Fibroblast of skin of right quadriceps (primary cell): ENCODE measurements at places on chromosomes 13 and 19.
A peak's percentile ranks its signal among the peaks of the same experiment; 100 is the strongest.

- no peak for DNase-seq
Observed at GRCh38 chr19:660793-661426, 2.1 kb downstream of the RNF126 start.

- DNase-seq, result no peak
Observed at GRCh38 chr19:37975596-37976515, 68.8 kb downstream of the SIPA1L3 start.

DNA sequence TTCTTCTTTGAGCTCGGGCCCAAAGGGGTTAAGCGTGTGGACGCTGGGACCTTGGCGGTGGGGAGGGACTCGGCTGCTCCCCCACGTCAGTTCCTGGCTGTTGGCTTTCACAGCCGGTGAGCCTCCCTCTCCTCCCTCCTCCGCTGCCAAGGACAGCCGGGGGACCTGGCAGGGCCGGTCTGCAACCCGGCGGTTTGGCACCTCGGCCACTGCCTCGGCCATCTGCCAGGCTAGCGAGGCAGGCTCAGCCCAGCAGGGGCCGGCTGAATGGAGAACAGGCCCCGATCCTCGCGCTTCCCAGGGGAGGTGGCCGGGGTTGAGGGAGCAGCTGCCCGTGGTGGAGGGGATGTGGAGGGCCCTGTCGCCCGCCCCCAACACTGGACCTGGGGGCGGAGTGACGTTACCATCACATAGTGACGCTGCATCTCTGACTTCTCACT, 5.0 kb downstream of the TLE5 start:
- peak; percentile 26 for DNase-seq

- DNase-seq, result no peak
Observed at GRCh38 chr19:16465239-16465638, 6.5 kb downstream of the EPS15L1 start.

DNA sequence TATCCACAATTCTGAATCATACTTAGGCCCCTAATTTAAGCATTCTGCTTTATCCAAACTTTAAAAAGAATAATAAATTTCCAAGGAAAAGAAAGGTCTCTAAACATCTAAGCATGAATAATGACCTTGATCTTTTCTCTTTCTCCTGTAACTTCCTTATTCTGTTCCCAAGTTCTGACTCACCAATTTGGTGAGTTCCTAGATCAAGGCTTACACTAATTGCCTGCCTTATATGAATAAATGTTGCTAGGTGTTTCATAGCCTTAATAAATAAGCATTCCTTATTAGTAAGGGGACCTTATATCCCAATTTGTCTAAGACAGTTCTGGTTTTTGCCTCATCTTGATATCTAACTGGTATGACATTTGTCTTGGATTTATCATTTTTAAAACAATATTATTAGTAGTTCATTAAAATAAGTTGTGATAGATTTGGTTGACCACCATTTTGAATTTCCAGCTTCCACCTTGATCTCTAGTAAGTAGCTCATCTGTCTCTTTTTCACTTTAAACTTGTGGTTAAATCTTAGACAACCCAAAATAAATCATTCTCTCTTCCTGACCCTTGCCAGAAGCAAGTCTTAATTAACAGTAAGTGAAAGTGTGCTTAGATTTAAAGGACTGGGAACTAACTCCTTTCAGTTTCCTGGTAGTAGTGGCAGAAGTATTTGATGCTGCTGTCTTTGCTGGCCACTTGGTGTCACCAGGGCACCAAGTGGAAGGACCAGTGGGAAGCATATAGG, 121.2 kb upstream of the MLNR start:
- DNase-seq, result peak; percentile 7

- DNase-seq, result no peak
Observed at GRCh38 chr13:39326469-39327171, 276.4 kb downstream of the LHFPL6 start.

DNA sequence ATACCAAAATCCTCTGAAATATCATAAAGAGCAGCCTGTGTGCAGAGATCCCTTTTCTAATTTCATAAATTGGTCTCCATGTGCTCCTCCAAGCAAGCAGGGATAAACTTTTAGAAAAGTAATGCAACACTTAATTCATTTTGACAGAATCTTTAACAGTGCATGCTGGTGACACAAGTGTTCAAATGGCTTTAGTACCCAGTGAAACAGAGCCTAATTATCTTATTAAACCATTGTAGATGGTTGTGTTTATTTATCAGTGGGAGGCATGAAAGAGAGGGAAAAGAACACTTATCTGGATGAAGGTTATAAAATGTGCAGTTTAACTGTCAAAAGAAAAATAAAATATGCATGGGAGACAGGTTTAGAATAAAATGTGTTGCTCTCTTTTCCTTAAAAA, 945.0 kb upstream of the PCDH20 start:
- DNase-seq, result no peak

GRCh38 chr13:112704308-112705145, 14.7 kb downstream of the ATP11A start:
- DNase-seq, result no peak

- no peak for DNase-seq
Observed at GRCh38 chr13:67854990-67855389, 624.9 kb upstream of the PCDH9 start.

GRCh38 chr19:38853214-38853613, 3.4 kb upstream of the HNRNPL start:
- no peak for DNase-seq

DNA sequence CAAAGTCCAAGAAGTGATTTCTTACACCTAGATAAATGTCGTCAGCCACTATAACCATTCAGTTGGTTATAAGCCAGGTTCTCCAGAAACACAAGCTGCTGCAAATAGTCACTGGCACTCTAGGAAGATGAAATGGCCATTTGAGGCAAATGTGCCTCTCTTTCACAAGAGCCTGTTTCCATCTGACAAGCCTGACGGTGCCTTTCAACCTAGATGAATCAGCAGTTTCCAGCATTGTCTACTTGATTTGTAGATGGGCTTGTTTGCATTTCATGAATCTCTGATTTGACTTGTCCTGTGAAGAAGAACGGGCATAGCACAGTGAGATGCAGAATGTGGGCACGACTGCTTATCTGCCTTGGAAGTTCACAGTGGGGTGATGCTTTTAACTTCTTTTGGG, 327.2 kb downstream of the LMO7 start:
- no peak for DNase-seq

- no peak for DNase-seq
Observed at GRCh38 chr19:50500060-50500752, 10.8 kb downstream of the JOSD2 start.

- no peak for DNase-seq
Observed at GRCh38 chr19:31903979-31904378, 441.4 kb upstream of the ZNF507 start.

- no peak for DNase-seq
Observed at GRCh38 chr13:64054321-64054720, 2638.7 kb upstream of the PCDH20 start.

DNA sequence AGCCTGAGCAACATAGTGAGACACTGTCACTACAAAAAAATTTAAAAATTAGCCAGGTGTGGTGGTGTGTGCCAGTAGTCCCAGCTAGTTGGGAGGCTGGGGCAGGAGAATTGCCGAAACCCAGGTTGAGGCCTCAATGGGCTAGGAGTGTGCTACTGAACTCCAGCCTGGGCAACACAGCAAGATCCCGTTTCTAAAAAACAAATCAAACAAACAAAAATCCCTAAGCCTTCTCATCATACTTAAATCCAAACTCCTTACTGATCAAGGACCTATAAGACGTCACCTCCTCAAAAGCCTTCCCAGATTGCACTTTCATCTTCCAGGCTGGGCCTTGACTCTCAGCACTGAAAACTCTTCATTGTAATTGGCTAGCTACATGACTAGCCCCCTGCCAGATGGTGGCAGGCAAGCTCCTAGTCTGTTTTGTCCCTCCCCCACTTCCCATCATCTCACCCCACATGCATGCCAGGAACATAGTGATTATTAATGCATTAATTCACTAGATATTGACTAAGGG, 17.5 kb upstream of the NANOS3 start:
- peak; percentile 63 for DNase-seq

GRCh38 chr13:102091231-102091630, 310.6 kb downstream of the FGF14 start:
- DNase-seq, result no peak

GRCh38 chr19:55640043-55640576, 692 bp upstream of the ZNF580 start:
- DNase-seq, result peak; percentile 74

DNA sequence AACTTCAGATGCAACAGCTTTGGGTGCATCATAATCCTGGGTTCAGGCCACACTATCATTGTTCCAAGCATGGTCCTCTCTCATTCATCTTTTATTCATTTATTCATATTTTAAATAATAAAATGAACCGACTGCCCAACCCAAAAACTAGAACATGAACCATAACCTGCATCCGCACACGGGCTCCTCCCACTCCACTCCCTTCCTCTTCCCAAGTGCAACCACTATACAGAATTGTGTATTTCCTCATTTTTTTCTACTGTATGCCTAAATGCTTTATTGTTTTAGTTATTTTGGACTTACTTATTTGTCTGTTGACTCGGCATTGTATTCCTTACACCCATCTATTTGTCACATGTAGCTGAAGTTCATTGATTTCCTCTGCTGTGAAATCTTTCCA, 30.7 kb upstream of the POMP start:
- DNase-seq, result no peak

DNA sequence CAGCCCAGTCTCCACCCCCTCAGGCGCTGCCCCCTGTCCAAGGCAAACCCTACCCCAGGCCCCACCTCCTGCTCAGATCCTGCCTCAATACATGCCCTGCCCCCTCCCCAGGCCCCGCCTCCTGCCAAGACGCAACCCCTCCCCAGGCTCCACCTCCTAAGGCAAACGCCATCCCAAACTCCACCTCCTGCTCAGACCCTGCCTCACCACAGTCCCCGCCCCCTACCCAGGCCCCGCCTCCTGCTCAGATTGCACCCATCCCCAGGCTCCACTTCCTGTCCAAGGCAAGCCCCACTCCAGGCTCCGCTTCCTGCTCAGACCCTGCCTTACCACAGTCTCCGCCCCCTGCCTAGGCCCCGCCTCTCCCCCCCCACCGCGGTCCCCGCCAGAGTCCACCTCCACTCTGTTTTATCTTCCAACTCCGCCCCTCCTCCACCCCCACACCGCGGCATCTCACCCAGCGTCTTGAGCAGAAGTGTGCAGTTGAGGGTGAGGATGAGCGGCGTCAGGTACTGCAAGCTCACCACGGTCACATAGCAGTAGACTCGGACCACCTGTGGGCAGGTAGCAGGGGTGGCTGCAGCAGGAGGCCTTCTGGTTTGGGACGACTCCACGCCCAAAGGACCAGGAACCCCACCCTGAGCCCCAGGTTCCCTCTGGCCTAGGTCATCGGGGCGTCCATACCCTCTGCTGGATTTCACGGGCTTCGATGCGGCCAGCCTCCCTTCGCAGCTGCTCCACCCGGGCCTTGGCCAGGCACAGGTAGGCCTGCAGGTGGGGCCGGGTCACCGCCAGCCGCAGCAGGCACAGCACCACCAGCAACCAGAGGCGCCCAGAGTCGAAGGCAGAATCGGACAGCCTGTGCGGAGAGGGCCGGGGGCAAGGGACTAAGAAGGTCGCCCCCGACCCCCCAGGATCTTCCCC, 17.7 kb downstream of the TMEM161A start:
- peak; percentile 85 for DNase-seq

DNA sequence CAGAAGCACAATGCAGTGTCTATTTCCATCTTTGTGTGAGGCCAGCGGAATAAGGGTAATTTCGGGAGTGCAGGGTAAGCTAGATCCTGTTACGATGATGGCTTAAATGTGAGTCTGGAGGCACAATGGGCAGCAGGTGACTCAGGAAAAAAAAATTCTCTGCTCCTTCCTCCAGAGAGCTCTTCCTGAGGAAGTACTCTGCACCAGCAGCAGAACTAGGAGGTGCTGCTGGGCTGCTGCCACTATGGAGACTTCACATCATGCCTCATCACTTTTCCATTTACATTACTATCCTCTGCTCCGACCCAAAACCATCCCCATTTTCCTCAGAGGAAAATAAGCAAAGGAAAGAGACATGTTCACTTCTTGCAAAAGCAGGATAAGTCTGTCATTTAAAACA, 282.0 kb downstream of the DNAJC15 start:
- DNase-seq, result no peak

GRCh38 chr19:14004619-14005348, 1.3 kb downstream of the RFX1 start:
- DNase-seq, result no peak

DNA sequence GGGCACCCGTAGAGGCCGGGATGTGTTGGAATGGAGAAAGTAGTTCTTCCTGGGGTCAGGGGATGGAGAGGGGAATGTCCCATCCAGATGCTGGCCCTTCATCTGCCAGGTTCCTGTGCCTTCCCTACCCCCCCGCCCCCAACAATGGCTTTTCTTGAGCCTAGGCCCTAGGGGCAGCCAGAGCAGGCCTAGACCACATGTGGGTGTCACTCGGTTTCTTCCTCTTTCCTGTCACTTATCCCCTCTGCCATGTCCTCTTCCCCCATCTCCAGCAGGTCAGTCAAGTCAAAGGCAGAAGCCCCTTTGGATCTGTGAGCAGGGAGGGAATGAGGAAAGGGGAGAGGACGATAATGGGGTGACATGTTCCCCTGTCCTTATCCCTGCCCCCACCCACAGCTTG, 36.4 kb downstream of the LYL1 start:
- no peak for DNase-seq

GRCh38 chr19:39878398-39878797, 32.2 kb upstream of the FBL start:
- DNase-seq, result no peak

GRCh38 chr19:4588291-4588761, 28.8 kb upstream of the SEMA6B start:
- peak; percentile 49 for DNase-seq
